Thoracic aorta (tissue), 2 donors: ENCODE measurements at places on chromosomes 7 and 10. TPM values are rescaled to one million over a fixed set of nuclear protein-coding genes. Genes with fewer than 3 reads are reported as not detected.
A peak's percentile ranks its signal among the peaks of the same experiment; 100 is the strongest.

GRCh38 chr10:83076443-83076842, 1062.9 kb upstream of the GHITM start:
- no peaks in the 10 kb centered on the region for H3K36me3 ChIP-seq
- H3K4me3 ChIP-seq, result no peak overlapping the region
- H3K27me3 ChIP-seq, result no peaks in the 10 kb centered on the region
- no peak for DNase-seq

GRCh38 chr7:111393011-111393754, 169.1 kb downstream of the IMMP2L start:
- DNase-seq, result no peak
- peak overlapping the region; percentile 14 for H3K4me3 ChIP-seq
- H3K4me1 ChIP-seq, result peaks cover 13% of the 10 kb centered on the region

The MMD2 gene
- total RNA-seq, result not detected

The COL13A1 gene
- 34.1 TPM for total RNA-seq

The SPDYE11 gene
- total RNA-seq, result not detected

DNA sequence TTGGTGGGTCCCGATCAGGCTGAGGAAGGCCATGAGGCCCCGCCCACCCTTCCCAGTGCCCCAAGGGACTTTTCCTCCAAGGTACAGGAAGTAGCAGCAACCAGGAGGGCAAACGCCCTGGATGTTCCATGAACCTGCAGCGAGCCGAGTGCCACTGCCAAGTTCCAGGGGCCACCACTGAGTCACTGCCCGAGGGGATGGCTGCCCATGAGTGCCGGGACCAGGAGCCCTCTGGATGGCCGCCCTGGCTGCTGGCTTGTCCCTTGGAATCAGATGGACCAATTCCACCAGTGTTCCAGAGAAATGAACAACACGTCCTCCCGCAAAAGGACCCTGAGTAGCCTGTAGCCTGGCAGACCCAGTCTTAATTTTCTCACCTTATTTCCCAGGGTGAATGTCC, 74.2 kb downstream of the ZRANB1 start:
- H3K27ac ChIP-seq, result peak overlapping the region; percentile 97
- no peaks in the 10 kb centered on the region for H3K27me3 ChIP-seq
- peak; percentile 80 for DNase-seq
- peaks cover 56% of the 10 kb centered on the region for H3K4me1 ChIP-seq
- H3K36me3 ChIP-seq, result no peaks in the 10 kb centered on the region

DNA sequence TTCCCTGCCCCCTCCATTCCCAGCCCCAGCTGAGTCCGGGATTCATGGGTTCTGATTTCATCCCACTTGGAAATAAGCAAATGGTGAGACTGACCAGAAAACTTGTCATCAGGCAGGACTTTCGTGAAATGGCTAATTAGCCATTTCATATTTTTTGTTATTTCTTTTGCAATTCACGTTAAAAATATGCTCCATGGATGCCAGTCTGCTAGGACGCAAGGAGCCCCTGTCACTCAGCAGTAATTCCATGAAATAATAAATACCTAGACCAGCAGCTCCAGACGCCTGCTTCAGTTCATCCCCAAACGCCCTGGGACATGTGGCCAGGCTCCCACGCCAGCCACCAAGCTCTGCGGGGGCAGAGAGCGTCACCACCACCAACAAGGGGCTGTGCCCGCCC, 111.0 kb downstream of the TRIL start:
- no peaks in the 10 kb centered on the region for H3K27me3 ChIP-seq
- H3K4me1 ChIP-seq, result no peaks in the 10 kb centered on the region
- no peak overlapping the region for H3K27ac ChIP-seq
- no peak overlapping the region for H3K4me3 ChIP-seq

- no peaks in the 10 kb centered on the region for H3K36me3 ChIP-seq
- no peak overlapping the region for H3K27ac ChIP-seq
- H3K4me3 ChIP-seq, result no peak overlapping the region
- no peak for DNase-seq
- no peaks in the 10 kb centered on the region for H3K27me3 ChIP-seq
- H3K4me1 ChIP-seq, result no peaks in the 10 kb centered on the region
Observed at GRCh38 chr7:90507692-90508091, 38.3 kb downstream of the PTTG1IP2 start.

The LRRD1 gene
- not detected for total RNA-seq

DNA sequence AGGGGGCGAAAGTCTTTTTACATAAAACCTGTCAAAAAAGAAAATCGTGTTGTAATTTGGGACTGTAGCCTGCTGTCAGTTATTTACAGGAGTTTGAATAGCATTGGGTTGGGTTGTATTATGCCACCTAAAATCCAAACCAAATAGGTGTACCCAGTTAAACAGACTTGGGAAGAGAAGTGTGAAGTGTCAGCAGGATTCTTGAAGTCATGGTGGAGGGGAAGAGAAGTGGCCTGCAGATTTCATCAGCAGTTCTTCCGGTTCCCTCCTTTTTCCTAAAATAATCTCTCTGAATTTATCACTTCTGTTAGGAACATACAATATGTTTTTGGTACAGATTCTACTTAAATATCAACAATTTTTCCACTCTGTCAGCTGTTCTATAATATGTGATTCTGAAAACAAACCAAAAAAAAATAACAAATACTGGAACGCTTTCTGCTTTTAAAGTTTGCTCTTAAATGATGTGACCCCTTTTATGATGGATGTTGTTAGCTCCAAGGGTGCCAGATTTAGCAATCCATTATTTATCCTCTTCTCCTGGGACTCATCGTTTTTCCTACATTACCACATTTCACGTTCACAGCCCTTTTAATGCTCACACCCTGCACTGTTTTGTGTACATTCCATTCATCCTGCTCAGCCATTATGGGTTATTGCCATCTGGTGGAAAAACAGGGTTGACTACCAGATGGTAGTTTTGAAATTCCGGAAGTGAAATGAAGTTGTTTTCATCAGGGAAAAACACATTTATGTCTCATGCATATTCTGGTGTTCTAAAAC, 18.7 kb upstream of the ARHGAP12 start:
- no peak for DNase-seq
- H3K27me3 ChIP-seq, result no peaks in the 10 kb centered on the region
- no peaks in the 10 kb centered on the region for H3K36me3 ChIP-seq
- H3K27ac ChIP-seq, result peak overlapping the region; percentile 58
- H3K4me1 ChIP-seq, result peaks cover 4% of the 10 kb centered on the region

DNA sequence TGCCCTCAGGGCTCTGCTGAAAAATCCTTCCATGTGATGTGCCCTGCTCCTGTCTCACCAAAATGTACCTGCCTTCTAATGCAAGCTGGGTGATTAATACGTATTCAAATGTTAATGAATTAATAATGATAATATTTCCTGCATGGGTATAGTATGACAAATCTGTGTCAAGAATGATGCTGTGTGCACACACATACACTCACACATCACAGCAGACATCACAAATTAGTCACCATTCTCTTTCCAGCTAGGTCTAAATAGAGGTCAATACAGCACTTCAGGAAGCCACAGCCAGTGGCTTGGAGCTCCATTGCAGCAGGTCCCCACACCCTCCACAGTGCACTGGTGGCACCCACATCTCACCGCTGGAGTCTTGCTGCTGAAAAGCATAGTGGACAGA, 681.2 kb upstream of the NRP1 start:
- no peak overlapping the region for H3K4me3 ChIP-seq
- H3K36me3 ChIP-seq, result no peaks in the 10 kb centered on the region
- no peaks in the 10 kb centered on the region for H3K4me1 ChIP-seq

The BLNK gene
- 1.3 TPM for total RNA-seq

- H3K4me1 ChIP-seq, result peaks cover 6% of the 10 kb centered on the region
- no peak overlapping the region for H3K4me3 ChIP-seq
- no peak for DNase-seq
- H3K36me3 ChIP-seq, result no peaks in the 10 kb centered on the region
- no peaks in the 10 kb centered on the region for H3K27me3 ChIP-seq
Observed at GRCh38 chr7:15906436-15906835, 220.0 kb upstream of the MEOX2 start.

The ZNF853 gene
- total RNA-seq, result 12.7 TPM

DNA sequence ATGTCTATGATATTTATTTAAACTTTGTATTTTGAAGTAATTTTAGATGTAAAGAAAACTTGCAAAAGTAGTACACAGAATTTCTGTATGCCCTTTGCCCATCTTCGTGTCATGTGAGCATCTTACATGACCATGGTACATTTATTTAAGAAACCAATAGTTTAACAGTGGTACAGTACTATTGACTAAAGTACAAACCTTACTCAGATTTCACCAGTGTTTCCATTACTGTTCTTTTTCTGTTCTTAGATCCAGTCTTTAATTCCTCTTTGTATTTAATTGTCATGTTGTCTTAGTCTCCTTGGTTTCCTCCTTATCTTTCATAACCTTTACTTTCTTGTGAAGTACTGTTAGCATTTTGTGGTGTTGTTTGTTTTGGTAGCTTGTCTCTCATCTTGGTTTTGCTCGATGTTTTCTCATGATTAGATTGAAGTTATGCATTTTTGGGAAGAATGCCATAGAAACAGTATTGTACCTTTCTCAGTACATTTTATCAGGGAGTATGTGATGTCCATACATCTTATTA, 24.1 kb downstream of the TAX1BP1 start:
- H3K4me1 ChIP-seq, result peaks cover 20% of the 10 kb centered on the region
- H3K4me3 ChIP-seq, result no peak overlapping the region
- H3K27ac ChIP-seq, result no peak overlapping the region
- no peaks in the 10 kb centered on the region for H3K27me3 ChIP-seq

DNA sequence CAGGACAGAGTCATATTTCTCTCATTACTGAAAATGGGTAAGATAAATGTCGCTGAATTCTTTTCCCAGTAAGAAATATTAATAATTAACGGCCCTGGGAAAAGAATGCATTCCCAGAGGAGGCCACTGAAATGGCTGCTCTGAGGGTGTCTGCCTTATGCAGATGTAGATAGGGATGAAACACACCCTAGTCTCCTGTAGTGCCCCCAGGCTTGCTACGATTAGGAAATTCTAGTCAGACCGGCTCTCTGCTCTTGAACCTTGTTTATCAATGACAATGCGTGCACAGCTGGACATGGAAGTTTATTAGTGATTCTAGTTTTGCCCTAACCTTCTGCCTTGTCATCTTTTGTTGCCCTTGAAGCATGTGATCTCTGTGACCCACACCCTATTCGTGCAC, 291.1 kb downstream of the ZNF248 start:
- H3K27me3 ChIP-seq, result no peaks in the 10 kb centered on the region
- H3K36me3 ChIP-seq, result no peaks in the 10 kb centered on the region
- no peaks in the 10 kb centered on the region for H3K4me1 ChIP-seq
- DNase-seq, result no peak

DNA sequence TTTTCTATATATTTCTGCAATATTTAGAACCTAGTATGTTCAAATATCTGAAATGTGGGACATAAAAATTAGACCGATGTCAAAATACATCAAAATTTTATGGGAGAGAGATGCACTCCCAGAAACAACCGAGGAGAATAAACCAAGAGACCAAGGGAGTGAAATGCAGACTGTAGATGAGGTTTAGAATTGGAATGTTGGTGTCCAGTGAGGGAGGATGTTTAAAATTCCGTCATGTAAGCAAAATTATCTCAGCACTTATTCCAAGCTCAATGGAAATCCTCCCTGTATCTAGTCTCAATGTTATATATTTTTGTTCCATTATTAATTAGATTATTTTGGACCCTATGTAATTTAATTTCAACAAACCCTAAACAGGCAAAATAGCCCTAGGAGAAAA, 61.9 kb upstream of the MAGI2 start:
- H3K4me1 ChIP-seq, result no peaks in the 10 kb centered on the region
- no peak for DNase-seq
- no peak overlapping the region for H3K4me3 ChIP-seq
- H3K36me3 ChIP-seq, result no peaks in the 10 kb centered on the region

GRCh38 chr7:36598054-36598674, 126.1 kb downstream of the AOAH start:
- no peaks in the 10 kb centered on the region for H3K36me3 ChIP-seq
- no peak overlapping the region for H3K27ac ChIP-seq
- H3K27me3 ChIP-seq, result no peaks in the 10 kb centered on the region
- no peak for DNase-seq

DNA sequence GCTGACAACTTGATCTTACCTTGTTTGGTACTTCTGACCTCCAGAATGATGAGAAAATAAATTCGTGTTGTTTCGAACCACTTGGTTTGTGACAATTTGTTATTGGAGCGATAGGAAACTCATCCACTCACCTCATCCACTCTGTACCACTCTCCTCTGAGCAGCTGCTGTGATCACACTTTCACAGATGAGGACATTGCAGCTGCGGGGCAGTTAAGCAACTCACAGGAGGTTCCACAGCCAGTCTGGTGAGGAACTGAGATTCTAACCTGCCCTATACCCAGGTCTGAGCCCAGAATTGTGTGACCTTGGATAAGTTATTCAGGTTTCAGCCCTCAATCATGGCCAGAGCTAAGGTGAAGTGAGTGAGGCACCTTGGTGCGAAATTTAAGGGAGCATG, 35.2 kb downstream of the BTBD16 start:
- no peak overlapping the region for H3K27ac ChIP-seq
- H3K27me3 ChIP-seq, result no peaks in the 10 kb centered on the region
- H3K4me3 ChIP-seq, result no peak overlapping the region
- no peaks in the 10 kb centered on the region for H3K36me3 ChIP-seq
- H3K4me1 ChIP-seq, result peaks cover 33% of the 10 kb centered on the region
- no peak for DNase-seq

The AOC1 gene
- not detected for total RNA-seq

The TMEM229A gene
- not detected for total RNA-seq

DNA sequence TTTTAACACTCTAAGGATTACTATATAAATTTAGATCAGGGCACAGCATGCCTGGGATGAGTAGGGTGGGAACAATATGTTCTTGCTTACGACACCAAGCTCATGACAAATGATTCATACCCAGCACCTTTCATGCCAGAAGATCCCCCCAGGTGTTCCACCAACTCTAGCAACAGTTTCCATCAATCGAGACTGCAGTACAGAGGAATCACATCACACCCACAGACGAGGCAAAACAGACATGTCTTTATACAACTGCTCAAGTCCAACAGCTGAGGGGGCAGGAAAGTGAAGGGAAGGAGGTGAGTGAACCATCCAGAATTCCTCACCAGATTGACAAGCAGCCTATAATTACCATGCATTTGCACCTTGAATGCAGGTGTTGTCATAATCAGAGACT, 3.6 kb downstream of the SORCS1 start:
- no peak for DNase-seq
- H3K27ac ChIP-seq, result no peak overlapping the region
- H3K4me3 ChIP-seq, result no peak overlapping the region

- no peaks in the 10 kb centered on the region for H3K36me3 ChIP-seq
- no peaks in the 10 kb centered on the region for H3K27me3 ChIP-seq
- H3K27ac ChIP-seq, result no peak overlapping the region
- no peaks in the 10 kb centered on the region for H3K4me1 ChIP-seq
Observed at GRCh38 chr7:89757910-89758309, 396.4 kb upstream of the STEAP1 start.

The JAKMIP3 gene
- total RNA-seq, result 0.42 TPM

GRCh38 chr7:45052011-45052410, 36.8 kb downstream of the NACAD start:
- H3K27ac ChIP-seq, result no peak overlapping the region
- no peak overlapping the region for H3K4me3 ChIP-seq
- no peaks in the 10 kb centered on the region for H3K27me3 ChIP-seq
- DNase-seq, result no peak

The NUTM2D gene
- total RNA-seq, result 2.0 TPM

DNA sequence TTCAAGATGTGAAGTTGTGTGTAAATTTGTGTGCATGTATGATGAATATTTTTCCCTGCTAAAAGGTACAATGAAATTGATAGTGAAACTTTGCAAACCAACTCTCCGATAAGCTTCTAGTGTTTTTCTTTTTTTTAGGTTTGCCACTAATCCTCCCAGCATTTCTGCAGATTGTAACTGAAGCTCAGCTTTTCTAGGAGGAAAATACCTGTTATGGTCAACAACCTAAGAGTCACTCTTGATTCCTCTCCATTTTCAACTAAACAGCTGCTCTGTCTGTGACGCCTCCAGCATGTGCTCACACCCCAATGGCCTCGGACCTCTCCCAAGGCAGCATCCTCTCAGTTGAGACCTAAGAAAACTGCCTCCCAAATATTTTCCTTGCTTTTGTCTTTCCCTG, 406.2 kb downstream of the KCNMA1 start:
- H3K36me3 ChIP-seq, result no peaks in the 10 kb centered on the region
- H3K27me3 ChIP-seq, result no peaks in the 10 kb centered on the region
- DNase-seq, result no peak
- peaks cover 2% of the 10 kb centered on the region for H3K4me1 ChIP-seq
- no peak overlapping the region for H3K27ac ChIP-seq
